Amygdala (tissue), 56 donors: ENCODE measurements at places on chromosomes 3 and 15.

- DNase-seq = no peak
Observed at GRCh38 chr15:28019594-28020309, 79.4 kb downstream of the OCA2 start.

- DNase-seq = no peak
Observed at GRCh38 chr3:161700998-161701397, 204.4 kb downstream of the OTOL1 start.

DNA sequence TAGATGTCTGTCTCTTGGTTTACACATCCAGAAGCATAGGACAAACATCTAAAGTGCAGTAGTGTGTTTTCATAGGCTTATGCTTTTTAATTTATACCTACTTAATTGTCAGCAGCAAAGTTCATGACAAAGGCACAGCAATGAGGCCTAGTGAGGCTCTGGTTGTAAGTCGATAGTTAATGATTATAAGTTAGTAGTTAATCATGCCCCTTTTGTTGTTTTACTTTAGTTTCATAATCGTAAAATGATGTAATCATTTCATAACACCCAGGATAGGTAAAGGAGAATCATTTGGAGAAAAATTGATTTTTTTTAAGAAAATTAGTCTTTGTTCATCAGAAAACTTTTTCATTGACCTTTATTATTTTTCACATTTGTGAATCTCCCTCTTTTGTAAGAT is 351.9 kb downstream of the LSAMP start:
- DNase-seq = no peak

GRCh38 chr3:57557085-57557537 is 1.0 kb downstream of the PDE12 start:
- no peak for DNase-seq

- DNase-seq = no peak
Observed at GRCh38 chr3:33067484-33067883, 29.5 kb downstream of the GLB1 start.

DNA sequence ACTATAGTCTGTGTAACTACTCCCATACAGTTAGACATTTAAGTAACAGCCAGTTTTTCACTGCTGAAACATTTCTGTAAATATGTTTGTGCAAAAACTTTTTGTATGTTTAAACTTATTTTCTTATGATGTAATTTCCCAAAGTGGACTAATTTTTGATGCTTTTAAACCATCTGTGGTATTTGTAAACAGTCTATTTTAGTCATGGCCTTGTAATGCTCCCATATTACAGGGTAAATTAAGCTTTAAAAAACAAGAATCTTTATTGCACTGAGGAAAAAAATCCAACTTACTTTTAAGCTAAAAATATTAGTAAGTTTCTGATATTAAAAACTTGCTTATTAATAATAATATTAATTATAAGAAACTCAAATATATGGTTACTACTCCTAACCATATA is 13.5 kb downstream of the CCDC14 start:
- no peak for DNase-seq

- DNase-seq = no peak
Observed at GRCh38 chr3:10667269-10667668, 148.8 kb upstream of the SLC6A11 start.

DNA sequence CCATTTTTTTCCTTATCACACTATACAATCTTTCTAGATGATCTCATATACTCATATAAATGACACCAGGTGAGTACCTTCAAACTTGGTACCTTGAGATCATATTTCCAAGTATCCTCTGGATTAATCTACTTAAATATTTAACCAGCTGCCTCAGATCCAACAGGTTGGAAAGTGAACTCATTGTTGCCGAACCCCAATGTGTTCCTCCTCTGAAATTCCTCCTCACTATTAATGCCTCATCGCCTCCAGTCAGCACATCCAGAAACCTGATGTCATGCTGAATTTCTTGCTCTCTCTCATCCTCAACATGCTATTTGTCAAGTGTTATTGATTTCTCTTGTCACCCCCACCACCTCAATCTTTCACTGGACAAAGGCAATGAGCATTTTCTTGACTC is 221.8 kb downstream of the FMN1 start:
- DNase-seq = no peak

- DNase-seq = no peak
Observed at GRCh38 chr15:56980473-56980872, 62.0 kb downstream of the TCF12 start.

DNA sequence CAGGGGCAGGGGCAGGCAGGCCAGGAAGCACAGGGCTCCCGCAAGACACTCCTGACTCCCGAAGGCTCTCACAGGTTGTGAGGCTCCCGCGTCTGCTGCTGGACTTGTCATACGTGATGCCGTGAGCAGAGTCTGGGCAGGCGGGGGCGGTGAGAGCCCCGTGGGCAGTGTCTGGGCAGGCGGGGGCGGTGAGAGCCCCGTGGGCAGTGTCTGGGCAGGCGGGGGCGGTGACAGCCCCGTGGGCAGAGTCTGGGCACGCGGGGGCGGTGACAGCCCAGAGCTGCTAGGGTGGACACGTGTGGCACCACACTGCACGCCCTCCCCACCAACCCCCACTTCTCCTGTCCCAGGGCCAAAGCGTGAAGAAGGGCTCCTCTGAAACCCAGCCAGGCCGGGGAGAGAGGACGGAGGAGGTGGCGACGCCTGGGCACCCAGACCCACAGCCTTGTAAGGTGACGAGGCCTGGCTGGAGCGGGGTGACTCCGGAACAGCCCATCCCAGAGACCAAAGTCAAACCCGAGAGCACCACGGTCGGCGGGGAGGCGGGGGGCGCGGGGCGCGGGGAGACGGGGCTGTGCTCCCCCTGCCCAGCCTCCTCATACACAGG is 35.0 kb downstream of the TNK2 start:
- no peak for DNase-seq

GRCh38 chr15:90686435-90687218 is 30.5 kb upstream of the BLM start:
- DNase-seq = no peak

- DNase-seq = no peak
Observed at GRCh38 chr15:32842081-32842480, 124.3 kb downstream of the GREM1 start.

DNA sequence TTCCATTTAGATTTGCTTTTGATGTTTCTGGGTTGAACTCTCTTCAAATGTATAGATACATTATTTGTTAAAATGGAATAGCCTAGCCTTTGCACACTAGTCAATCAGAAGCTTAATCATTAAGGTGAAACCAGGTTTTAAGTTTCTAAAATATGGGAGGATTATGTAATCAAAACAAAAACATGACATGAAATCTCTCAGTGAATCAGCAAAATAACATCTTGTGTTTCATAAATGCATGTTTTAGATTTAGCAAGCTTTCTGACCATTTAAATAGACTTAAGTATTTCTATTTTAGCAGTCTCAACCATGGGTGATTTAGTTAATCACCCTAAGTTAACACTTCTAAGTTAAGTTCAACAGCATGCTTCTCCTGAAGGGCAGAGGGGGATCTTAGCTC is 11.3 kb downstream of the GTF2E1 start:
- DNase-seq = no peak

DNA sequence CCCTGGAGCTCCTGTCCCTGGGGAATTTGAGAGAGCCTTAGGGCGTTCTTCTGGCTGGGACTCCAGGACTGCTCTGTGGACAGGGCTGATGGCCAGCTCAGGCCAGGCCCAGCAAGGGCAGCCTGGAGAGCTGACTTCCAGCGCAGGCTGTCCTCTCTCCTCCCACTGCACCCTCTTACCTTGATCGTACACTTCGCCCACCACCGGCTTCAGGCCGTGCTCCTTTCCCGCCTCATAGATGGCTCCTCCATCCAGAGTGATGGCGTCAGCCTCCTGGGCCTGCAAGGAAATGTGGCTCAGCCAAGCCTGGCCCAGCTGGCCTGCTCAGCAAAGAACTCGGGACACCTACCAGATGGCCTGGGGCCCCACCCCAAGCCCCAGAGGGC is 3.1 kb downstream of the MELTF start:
- no peak for DNase-seq

DNA sequence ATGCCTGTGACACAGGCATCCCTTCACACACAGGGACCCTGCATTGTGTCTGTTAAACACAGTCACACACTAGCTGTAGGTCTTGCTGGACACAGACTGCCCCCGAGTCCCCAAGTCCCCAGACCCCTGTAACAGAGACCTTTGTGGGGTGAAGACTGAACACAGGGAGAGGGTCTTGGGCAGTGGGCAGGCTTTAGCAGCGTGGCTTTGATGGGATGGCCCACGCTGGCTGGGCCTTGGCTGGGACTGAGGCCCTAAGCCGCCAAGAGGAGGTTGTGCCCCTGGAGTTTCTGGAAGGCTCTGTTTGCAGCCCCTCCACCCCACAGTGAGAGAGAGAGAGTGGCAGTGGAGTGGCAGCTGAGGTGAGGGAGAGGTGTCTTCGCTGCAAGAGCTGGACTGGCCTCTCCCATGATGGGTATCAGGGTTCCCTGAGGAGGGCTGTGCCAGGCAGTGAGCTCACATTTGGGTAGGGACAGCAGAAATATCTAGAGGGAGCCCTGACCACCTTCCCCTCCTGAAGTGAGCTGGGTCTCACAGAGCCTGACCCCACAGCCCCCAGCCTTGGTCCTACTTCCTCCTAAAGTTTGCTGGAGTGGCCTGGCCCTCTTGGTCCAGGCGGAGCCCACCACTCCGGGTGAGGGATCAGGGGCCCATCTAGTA is 635 bp upstream of the VILL start:
- DNase-seq = no peak

DNA sequence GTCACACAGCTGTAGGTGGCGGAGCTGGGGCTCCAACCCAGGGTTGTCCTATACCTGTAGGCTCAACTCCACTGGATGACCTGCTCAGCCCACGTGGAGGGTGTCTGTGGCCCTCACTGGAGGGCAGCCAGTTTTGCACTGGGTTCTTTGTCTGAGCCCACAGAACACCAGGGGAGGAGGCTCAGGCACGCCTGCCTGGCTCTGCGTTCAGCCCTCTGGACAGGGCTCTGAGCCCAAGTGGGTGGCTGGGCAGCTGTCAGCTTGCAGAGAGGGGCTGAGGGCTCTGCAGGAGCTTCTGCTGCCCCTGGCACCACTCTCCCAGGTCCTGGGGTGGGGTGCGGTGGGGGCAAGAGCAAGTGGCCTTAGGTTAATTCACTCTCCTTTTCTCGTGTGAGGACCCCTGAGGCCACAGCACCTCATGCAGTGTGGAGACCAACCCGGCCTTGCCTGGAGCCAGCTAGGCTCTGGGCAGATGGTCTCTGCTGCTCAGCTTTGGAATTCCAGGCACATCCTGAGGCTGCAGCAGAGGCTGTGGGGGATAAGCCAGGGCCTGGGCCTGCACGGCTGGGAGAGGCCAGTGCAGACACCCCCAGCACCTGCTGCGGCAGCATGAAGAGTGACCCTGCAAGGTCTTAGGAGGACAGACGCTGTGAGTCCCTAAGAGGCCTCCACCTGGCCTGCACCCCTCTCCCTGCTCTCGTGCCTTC is 23.5 kb downstream of the DUSP7 start:
- DNase-seq = no peak

- no peak for DNase-seq
Observed at GRCh38 chr3:108035751-108036150, 55.1 kb downstream of the CD47 start.

DNA sequence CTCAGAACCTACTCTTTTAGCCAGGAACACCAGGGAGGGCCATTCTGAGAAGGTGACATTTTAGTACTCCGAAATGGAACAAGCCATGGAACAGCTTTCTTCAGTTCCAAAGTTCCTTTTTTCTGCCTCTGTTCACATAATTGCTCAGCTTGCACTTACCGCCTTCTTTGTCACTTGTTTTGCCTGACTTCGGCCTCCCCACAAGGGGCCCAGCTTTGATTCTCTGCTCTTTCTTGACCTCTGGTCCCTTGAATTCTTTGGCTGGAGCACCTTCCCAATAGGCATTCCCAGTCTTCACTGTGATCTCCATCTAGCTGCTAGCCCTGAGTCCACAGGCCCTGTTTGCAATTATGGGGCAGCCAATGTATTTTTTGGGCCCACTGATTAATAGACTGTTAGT is 51.4 kb upstream of the SLC7A14 start:
- DNase-seq = no peak

DNA sequence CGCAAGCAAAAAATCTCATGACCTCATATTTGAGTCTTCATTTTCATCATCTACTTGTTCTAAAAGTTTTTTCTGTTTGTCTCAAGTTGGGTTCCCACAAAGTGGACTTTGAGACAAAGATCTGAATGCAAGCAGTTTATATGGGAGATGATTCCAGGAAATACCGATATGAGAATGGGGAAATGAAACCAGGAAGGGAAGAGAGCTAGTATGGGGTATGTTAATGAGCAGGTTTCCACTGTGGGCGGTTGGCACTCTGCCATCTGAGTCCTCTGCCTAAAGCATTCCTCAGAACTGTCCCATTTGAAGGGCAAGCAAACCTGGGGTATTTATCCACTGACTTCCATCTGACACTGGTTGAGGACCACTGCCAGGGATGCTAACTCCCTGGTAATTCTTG is 8.8 kb downstream of the ADPRH start:
- no peak for DNase-seq

DNA sequence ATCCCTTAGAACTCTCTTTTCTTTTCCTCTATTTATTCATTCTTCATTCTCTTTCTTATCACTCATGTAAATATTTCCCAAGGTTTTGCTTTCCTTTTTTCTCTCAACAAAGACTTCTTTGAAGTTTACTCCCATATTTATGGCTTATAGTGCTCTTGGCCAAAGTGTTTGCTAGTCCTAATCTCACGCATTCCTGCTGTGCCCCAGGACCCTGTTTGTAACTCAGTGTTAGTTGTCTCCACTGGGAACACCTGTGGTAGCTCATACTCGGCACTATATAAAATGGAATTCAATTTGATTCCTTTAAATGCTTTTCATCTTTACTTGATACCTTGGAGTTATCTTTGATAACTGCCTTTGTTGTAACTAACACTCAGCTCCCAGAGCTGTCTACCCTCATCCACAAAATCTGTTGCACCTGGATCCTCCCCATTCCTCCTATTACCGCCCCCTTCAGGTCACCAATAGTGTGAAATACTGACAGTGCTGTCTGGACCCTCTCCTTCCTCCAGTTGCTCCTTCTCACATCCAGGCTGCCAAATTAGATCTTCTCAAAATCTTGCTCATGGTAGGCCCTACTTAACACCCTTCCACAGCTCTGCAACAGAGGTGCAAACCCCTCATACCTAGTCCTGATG is 76.8 kb downstream of the TIGIT start:
- DNase-seq = no peak

DNA sequence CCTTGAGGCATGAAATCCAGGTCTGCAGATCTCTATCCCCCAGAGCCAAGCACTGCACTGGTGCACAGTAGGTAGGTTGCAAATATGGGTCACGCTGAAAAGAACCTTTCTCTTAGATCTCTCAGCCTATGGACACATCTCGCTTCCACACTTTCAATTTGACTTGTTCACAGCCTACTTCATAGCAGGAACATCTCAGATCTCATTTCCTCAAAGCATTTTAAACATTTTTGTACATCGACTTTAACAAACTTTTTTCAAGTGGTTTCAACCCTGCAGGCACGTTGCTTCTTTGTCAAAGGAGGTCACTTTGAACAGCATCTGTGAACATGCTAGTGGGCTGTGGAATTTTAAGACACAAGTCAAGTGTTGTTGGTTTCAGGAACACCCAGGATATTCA is 76.0 kb downstream of the SLC12A8 start:
- no peak for DNase-seq

DNA sequence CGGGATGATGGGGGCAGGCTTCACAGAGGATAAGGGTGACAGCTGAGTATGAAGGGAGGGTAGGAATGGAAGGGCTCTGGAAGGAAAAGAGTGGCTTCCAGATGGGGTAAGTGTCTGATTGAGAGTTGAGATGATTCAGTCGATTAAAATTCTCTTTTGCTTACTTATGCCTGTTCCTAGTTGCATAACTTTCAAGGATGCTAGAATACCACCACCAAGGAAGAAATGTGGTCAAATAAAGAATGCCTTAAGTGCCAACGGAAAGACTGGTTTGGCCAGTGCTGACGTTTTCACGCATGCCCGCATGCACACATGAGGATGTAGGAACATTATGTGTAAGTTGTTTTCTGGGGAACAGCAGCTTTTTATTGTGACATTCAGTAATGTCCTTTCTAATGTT is 263.4 kb upstream of the WNT5A start:
- no peak for DNase-seq
